ENCODE measurements at places on chromosomes 5 and 9. TPM values are rescaled to one million over a fixed set of nuclear protein-coding genes. Genes with fewer than 3 reads are reported as not detected.

GRCh38 chr9:95910023-95910707 is 34.7 kb downstream of the ERCC6L2 start:
- DNase-seq = no peak

GRCh38 chr5:53008751-53009150 is 19.6 kb downstream of the ITGA2 start:
- no peak for DNase-seq

- DNase-seq = no peak
Measured at GRCh38 chr5:114928644-114929462, 240.9 kb downstream of the TRIM36 start.

The PPP2R2B gene
- not detected for total RNA-seq

DNA sequence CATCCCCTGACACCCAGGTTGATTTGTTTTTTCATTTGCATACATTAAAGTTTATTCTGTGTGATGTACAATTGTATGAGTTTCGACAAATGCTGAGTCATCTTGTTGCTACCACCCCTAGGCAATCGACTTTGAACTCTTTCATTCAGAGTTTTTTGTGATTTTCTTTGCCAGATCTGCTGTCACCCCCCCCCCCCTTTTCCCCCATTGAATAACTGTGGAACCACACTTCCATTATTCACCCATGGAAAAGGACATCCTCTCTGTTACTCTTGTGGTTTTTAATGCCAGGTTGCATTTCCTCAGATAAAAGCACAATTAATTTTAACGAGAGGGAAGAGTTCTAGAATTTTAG is 13.7 kb upstream of the FAM120AOS start:
- no peak for DNase-seq

The PCDHGA2 gene
- 0.74 TPM for total RNA-seq

The NOL6 gene
- 30.9 TPM for total RNA-seq

DNA sequence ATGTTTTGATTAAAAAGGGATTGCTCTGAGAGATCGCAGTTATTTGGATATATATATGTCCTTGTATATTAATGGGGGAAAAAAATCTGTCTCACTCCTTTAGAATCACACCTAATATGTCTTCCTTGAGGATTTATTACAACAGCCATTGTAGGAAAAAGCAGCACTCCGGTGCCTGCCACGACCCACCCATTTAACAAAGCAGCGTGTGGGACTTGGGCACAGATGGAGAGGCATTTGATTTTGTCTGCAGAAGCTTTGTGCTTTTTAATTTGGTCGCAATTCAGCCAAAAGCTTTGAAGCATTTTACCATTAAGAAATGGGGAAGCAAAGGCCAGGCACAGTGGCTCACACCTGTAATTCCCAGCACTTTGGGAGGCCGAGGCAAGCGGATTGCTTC is 159.2 kb downstream of the SMARCA2 start:
- DNase-seq = no peak

Measured in OCI-LY7 (cell line).